ENCODE measurements at places on chromosomes 1 and 21.
A peak's percentile ranks its signal among the peaks of the same experiment; 100 is the strongest.

DNA sequence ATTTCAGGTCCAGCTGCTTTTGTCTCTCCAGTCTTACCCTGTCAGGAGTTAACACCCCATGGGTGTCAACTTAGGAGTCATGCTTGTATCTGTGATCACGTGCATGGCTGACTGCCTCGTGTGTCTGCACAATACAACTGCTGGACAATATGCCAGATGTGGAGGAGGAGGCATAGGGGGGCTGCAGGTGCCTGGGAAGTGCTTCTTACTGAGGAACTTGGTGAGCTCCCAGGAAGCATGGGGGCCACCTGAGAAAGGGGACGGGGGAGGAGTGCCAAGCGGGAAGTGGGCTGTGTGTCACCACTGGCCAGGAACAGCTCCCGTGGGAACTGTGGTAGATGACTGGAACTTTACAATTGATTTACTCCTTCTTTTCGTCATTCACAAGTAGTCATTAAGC, 9.5 kb downstream of the RHEX start:
- no peak for DNase-seq

GRCh38 chr1:35947547-35947946, 16.6 kb downstream of the AGO3 start:
- no peak for DNase-seq

DNA sequence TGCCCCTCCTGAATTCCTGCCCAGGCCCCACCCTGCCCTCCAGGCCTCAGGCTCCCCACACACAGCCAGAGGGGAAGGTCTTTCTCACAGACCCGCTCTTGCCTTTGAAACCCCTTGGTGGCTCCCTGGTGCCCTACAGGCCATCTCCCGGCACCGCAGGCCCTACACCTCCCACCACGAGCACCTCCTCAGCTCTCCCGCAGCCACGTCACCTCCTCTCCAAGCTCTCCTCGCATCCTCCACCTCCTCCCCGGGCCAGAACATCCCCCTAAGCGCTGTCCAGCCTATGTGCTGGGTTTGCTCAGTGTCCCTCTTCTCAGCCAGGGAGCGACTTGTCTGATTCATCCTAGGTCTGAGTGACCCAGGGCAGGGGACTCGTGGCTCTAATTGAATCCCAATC, 66.4 kb downstream of the DMRTB1 start:
- DNase-seq = no peak

DNA sequence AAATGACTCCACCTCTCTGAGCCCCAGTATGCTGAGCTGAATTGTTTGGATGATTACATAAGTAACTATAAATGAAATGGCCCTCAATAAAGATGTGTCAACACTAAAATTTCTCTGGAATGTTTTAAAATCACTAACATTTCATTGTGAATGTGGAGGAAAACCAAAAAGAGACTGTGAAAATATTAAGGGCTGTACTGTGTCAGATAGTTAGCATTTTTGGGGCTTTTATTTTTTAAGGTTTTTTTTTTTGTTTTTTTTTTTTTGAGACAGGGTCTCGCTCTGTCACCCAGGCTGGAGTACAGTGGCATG, 6.3 kb downstream of the MYOC start:
- no peak for DNase-seq

DNA sequence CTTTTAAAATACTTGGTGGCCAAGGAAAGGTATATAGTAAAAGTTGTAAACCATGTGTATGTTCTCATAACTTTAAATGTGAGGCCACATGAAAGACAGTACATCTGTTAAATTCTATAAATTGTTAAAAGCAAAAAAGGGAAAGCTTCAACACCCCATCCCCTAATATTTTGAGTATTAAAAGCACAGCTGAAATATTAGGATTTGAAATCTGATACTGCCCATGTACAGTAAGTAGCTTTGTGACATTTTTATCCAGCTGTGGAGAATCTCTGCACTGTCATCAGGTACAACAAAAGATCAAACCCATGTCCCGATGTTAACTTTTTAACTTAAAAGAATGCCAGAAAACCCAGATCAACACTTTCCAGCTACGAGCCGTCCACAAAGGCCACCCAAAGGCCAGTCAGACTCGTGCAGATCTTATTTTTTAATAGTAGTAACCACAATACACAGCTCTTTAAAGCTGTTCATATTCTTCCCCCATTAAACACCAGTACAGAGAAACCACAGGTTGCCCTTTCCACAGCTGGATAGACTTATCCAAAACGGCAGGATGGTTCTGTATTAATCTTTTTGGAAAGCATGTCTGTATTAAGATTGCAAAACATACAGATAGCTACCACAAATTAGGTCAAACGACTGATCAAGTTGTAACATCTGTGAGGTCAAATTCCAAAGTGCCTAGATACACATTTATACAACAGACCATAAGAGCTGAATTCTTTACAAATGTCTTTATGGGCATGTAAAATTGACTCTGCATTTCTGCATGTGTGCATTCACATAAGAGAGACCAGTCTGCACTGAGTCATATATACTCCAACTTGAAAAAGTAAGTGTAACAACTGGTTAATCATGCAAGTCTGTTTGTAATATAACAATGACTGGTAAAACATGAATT, 5.2 kb downstream of the IRF2BP2 start:
- DNase-seq = peak; percentile 74

GRCh38 chr1:222084996-222085395, 343.1 kb upstream of the DUSP10 start:
- DNase-seq = peak; percentile 95

DNA sequence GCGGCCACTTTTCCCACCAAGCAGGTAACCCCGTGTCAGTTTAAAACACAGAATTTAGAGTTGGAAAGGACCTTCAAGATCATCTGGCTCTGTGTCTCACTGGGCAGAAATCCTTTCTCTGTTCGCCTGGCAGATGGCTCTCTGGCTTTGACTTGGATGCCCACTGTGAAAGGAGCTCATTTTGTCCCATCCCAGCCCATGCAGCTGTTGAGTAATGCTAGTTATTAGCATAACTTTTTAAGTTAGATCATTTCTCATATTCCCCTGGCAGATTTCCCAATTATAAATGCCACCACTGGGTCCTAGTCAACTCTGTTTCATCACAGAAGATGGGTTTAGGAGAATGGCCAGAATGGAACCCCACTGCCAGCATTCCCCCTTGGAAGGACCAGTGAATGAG, 55.9 kb downstream of the SLC35F3 start:
- DNase-seq = no peak

DNA sequence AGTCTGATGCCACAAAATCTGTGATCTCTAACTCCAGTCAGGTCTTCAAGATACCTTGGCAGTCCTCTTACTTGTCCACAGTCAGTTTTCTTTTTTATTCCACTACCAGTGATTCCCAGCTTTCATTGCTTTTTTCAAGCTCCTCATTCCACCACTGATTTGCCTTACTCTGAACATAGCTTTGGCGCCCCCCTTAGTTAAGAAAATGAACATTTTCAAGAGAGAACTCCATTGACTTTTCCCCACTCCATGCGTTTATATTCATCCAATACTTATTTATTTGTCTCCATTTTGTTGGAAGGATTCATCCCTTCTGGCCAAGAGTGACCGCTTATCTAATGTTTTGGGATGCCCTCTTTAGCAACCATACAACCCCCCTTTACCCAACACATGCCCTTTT, 33.9 kb upstream of the IPO9 start:
- peak; percentile 33 for DNase-seq

DNA sequence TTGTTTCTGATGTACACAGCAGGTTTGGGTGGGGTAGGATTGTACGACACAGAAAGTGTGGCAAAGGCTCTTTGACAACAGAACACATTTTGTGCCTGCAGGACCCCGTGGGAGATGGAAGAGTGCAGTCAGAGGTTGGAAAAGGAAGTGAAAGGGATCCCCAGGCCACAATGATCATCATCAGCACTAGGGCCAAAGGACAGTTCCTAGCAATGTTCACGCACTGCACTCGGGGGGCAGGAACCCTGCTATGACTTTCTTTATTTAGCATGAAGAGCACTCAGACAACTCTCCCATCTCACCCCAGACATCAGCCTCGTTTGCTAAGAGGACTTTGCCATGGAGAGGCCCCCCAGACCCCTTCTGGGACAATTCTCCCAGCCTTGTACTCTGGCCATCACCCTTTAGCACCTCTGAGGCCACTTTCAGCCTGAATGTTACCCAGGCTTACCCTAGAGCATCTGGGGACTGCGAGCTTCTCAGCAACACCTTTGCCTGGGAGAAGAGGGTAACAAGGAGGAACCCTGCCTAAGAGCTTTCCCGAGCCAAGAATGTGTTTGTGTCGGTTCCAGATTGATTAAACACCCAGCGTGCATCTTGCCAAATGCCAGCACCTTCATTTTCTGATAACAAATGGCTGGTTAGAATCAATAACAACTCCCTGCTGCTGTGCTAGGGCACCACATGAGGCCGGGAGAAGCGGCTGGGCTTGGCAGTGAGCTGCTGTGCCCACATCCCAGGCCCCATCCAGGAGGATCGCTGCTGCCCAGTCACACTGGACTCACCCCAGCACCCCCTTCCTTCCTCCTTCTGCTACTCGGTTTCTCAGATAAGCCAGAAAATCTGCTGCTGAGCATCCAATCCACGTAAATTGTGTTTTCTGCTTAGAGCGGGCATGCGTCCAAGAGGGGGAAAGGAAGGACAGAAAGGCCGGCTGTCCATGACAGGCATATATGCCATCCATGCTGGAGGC, 633.1 kb downstream of the AJAP1 start:
- DNase-seq = no peak

DNA sequence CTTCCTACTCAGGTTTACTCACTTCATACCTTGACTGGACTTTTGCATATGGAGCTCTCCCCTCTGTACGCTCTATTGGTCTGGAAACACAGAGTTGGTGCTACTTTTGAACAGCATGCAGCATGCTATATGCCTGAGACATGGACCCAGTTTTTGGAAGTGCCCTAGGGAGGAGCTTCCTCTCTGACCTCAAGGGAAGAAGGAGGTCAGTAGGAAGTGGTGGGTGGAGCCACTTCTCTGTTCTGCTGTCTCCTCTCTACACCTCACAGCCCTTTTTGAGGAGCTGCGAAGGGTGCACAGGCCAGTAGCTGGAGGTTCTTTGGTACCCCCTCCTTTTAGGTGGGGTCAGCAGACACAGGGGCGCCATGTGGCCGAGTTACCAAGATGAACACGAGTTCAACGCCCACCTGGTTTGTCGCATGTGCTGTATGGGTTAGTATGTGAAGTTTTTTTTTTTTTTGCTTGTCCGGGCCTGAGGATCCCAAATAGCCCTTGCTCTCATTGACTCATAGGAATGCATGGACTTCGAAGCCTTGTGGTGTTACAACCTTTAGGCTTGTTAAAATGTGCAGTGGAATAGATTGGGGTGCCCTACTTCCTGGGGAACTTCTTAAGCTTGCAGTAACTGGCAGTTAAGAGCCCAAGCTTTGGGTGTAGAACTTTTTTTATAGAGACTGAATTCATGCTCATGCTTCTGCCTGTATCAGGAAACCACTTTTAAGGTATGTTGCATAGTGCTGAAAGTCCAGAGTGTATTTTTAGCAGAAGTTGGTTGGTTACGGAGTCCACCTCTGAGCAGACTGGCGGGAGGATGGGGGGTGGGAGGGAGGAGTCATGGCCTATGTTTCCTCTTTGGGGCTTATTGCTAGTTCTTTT, 10.7 kb downstream of the MACF1 start:
- DNase-seq = no peak

DNA sequence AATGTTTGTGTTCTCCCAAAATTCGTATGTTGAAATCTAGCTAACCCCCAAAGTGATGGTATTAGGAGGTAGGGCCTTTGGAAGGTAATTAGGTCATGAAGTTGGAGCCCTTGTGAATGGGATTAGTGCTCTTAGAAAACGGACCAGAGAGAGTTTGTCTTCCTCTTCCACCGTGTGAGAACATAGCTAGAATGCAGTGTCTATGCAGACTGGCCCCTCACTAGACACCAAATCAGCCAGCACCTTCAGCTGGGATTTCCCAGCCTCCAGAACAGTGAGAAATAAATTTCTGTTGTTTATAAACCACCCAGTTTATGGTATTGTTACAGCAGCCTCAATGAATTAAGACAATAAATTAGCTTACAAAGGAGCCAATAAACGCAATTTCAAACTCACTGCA, 58.0 kb downstream of the KIAA0319L start:
- no peak for DNase-seq

GRCh38 chr1:98057236-98057910, 136.5 kb upstream of the DPYD start:
- no peak for DNase-seq

DNA sequence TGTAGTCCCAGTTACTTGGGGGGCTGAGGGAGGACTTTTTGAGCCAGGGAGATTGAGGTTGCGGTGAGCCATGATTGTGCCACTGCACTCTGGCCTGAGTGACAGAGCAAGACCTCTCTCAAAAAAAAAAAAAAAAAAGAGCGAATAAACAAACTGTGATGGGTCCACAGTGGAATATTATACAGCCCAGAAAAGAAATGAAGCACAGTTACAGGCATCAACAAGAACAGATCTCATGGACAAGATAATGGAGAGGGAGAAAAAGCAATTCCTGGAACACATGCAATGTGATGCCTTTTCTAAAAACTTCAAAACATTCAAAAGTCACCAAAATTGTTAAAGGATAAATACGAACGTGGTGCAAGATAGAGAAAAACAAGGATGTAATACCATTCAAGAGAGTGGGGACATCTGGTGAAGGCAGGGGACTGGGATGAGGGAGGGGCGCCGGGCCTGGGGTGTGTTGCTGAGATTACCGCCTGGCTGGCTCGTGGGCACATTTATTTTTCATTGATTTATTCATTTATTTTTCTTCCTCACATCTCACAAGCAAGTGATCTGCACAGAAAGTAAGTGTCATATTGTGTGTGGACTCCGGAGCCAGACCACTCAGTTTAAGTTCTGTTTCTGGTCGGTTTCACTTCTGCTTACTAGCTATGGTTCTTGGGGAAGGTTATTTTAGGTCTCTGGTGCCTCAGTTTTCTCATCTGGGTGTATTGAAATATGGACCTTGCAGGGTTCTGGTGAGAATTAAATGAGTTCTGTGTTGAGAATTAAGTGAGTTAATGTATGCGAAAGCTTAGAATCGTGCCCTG, 30.1 kb downstream of the ABCG1 start:
- no peak for DNase-seq

DNA sequence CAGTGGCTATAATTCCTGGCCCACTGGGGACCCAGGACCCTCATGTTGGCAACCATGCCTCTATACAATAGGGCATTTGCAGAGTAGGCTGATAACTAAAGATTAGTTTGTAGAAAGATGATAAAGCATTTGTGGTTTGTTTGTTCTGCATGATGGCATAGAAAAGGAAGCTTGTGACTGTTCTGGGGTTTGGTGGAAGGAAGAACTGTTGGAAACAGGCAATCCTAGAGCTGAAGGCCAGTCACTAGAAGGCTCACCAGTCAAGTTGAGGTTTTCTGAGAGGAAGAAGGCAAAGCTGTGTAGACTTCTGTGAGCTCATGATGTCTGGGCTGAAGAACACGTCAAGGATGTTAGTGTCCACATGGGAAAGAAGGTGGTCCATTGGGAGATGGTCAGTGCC, 140.3 kb upstream of the VANGL1 start:
- no peak for DNase-seq

GRCh38 chr1:203871114-203871880, 9.9 kb downstream of the SNRPE start:
- DNase-seq = peak; percentile 50

GRCh38 chr1:202305168-202305567, 36.6 kb downstream of the UBE2T start:
- no peak for DNase-seq

- DNase-seq = no peak
Observed at GRCh38 chr21:43031121-43031619, 44.5 kb downstream of the CBS start.
